Germinal center (tissue), 1 donor: ENCODE measurements at places on chromosomes 5 and 9.

DNA sequence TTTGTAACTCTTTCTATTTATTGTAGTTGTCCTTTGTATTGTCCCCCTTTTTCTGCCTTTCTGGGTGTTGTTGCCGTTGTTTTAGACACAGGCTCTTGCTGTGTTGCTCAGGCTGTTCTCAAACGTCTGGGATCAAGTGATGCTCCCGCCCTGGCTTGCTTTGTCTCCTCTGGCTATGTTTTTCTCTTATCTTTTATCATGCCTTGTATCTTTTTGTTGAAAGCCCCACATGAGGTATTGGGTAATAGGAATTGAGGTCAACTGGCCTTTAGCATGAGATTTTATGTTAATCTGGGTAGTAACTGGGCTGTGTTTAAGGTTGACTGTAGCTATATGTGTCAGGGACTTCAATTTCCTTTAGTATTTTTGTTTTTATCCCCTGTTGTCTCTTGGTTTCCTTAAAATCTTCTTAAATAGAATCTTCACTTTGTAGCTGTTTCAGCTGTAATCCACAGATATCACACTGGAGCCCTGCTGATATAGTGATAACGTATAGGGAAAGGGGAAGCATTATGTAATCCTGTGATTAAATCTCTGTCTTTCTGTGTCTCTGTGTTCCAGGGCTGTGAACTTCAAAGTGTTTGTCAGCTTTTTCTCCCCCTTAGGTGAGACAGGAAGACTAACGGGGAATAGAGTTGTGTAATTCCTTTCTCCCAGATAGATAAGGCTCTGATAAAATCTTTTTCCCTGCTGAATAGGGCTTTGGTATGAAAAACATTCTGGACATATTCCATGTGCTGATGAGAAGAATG is 25.9 kb upstream of the CACNA1B start:
- no peak for DNase-seq

DNA sequence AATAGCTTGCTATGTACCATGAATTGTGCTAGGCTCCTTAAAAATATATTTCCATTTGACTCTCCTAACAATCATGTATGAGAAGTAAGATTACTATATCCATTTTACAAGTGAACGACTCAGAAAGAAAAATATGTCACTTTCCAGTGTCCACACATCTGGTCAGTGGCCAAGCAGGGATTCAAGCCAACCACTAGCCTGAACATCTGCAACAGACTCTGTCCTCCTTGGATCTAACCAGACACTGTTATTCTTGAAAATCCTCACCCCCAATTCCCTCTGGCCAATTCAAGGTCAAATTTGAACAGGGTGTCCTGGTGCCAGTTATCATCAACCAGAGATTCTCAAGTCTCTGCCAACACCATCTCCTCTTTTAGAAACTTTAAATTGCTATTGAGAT is 344.1 kb upstream of the WWC1 start:
- DNase-seq: no peak

DNA sequence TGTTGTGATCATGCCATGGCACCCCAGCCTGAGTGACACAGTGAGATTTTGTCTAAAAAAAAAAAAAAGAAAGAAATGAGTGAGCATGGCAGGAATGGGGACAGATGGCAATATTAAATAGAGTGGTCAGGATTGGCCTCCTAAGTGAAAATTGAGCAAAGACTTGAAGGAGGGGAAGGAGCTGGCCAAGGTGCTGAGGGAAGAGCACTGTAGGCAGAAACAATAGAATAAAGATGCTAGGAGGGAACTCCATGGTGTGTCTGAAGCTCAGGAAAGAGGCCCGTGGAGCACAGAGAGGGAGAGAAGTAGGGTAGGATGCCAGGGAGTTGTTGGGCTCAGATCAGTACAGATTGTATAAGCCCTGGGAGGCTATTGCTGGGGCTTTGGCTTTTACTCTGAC is 64.4 kb upstream of the PCAT7 start:
- DNase-seq: no peak

- no peak for DNase-seq
Measured at GRCh38 chr5:71986101-71986500, 121.2 kb upstream of the MAP1B start.

DNA sequence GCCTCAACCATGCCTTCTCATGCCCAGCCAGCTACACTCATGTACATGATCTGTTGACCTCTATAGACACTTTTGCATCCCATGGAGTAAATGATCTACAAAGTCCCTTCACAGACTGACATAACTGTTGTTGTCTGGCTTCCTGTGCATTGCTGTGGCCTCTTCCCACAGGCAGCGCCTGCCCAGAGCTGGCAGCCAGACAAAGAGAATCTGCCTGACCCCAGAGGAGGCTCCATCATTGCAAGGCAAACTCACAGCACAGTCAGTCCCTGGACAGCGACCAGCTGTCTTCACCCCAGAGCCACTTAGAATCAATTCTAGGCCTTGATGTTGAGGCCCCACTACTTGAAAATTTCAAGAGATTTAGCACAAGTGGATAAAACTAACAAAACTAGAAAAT is 65.5 kb downstream of the INSYN2B start:
- no peak for DNase-seq
